Stimulated activated CD4-positive, alpha-beta T cell treated with anti-CD3 and anti-CD28 coated beads, Interleukin-1b, Interleukin-23, amount 100 ng/mL, for 1 hour (primary cell): ENCODE measurements at places on chromosomes 12 and 14.
A peak's percentile ranks its signal among the peaks of the same experiment; 100 is the strongest.

- DNase-seq: no peak
Observed at GRCh38 chr12:89135976-89136634, 216.2 kb downstream of the DUSP6 start.

DNA sequence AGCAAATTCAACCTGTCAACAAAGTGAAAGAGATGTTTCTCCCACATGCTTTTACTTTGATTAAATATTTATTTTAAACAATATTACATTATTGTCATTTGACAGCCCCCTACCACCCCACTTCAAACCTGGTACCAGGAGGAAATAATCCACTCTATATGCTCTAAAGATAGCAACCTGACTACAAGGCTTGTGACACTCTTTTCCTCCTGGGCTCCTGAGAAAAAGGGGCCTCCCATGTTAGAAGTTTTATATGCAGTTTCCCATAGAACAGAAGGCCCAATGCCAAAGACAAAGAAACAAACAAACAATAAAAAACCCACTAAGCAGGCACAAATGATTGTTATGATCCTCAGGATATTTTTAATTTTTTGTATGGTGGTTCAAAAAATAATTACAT, 73.6 kb downstream of the RPS29 start:
- no peak for DNase-seq

- peak; percentile 14 for DNase-seq
Observed at GRCh38 chr12:52873832-52874572, 25.2 kb upstream of the KRT78 start.

- DNase-seq: no peak
Observed at GRCh38 chr14:51544471-51544870, 107.2 kb upstream of the FRMD6 start.
